ENCODE measurements at places on chromosomes 3 and 15.

DNA sequence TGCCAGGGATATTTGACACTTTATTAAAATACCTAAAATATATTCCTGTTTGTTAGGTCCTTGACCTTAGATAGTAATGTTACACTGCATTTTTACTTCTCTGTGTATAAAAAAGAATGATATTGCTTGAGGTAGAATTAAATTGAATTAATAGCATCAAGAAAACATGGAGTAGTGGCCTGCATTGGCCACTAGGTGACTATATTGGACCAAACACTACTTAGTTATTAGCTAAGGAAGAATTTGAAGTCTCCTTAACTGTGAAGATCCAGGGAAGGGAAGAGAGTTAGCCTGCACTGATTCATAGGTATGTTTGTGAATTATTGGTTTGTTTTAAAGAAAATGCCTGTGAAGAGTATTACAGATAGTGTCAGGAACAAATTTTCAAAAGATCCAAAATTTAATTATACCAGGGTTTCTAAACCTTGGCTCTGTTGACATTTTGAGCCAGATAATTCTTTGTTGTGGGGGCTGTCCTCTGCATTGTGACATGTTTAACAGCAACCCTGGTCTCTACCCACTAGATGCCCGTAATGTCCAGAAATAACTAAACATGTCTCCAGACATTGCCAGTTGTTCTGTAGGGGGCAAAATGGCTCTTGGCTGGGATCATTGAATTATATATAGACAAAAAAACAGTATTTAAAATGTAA, 103.6 kb upstream of the THSD4 start:
- DNase-seq, result peak; percentile 3

DNA sequence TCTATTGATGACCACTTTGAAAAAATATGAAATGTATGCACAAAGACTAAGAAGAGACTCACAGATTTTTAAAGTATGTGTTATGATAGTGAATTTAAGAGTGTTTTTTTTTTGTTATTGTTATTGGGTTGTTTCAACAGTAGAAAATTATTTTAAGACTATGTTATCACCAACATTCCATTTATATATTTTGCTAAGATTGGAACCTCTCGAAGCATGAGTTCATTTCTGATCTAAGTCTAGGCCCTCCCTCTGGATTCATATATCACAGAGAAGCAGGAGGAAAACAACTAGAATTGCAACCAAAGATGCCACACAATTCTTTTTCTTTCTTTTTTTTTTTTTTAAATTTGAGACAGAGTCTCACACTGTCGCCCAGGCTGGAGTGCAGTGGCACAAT, 46.8 kb downstream of the ITGB5 start:
- no peak for DNase-seq

- DNase-seq, result no peak
Measured at GRCh38 chr3:79534727-79535126, 233.1 kb downstream of the ROBO1 start.

GRCh38 chr15:64599716-64600115, 139.3 kb downstream of the ZNF609 start:
- no peak for DNase-seq

- DNase-seq, result peak; percentile 67
Measured at GRCh38 chr15:90059208-90059985, 42.9 kb downstream of the IDH2 start.

- DNase-seq, result no peak
Measured at GRCh38 chr15:70341566-70341965, 243.8 kb upstream of the TLE3 start.

GRCh38 chr3:27456554-27456953, 27.6 kb downstream of the SLC4A7 start:
- DNase-seq, result no peak

DNA sequence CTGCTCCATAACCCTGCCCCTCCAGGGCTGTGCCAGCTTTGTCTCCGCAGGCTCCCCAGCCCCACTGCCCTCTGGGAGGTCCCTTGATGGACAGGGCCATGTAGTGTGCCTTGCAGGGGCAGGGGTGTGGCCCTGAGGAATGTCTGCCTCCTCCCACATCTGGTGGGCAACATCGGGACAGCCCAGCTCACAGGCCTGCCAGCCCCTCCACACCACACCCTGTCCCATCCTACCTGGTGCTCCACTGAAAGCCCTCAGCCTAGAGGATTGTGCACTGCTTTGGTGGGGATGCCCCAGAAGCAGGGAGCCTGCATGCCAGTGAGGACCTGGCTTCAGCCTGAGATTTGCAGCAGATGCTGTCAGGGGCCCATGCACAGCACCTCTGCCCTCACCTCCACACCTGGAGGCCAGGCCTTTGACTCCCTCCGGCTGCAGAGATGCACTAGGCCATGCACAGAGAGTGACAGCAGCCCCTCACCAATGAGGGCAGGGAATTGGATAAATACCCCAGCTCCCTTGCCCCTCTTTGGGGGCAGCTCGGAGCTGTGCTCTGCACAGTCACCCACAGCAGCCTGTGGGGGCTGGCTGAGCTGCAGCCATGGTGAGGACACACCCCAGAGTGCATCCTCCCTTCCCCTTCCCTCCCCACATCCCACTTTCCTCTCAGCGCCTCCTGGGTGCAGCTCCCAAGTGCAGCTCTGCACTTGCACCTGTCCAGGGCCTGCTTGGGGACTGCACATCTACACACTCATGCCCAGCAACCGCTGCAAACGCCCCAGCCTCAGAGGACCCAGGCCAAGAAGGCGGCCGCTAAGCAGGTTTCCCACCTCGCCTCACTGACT, 2.7 kb downstream of the C3orf22 start:
- DNase-seq, result no peak

- no peak for DNase-seq
Measured at GRCh38 chr15:38042707-38043445, 108.4 kb downstream of the TMCO5A start.

DNA sequence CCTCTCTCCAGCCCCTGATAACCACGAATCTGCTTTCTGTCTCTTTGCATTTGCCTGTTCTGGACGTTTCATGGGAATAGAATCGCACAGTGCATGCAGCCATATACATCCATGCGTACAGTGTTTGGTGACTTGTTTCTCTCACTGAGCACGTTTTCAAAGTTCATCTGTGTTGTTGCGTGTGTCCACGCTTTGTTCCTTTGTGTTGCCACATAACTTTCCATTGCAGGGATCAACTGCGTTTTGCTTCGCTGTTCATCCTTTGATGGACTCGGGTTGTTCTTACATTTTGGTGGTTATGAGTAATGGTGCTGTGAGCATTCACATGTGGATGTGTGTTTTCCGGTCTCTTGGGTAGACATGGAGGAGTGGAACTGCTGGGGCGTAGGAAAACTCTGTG, 56.4 kb upstream of the TAMM41 start:
- DNase-seq, result no peak

GRCh38 chr3:153350420-153350819, 188.4 kb downstream of the RAP2B start:
- no peak for DNase-seq

Measured in iPS DF 19.7 (cell line).